ENCODE measurements at places on chromosomes 16 and 17.

DNA sequence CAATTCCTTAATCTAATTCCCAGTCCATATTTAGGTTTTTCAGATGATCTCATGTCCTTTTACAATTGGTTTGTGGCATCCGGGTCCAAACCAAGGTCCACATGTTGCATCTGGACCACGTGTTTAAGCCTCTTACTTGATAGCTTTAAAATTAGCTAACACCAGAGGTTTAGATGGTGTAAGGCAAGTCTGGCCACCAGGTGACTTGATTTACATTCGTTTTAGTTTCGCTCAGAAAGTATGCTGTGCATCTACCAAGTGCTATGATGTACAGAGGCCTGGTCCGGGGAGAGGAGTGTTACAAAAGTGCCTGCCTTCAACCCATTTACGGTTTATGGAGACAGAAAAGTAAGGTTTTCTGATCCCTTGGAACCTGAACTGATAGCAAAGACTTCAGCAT is 878 bp upstream of the DNAJA2 start:
- DNase-seq = peak; percentile 17

- no peak for DNase-seq
These were observed 244.1 kb upstream of the MAF start for GRCh38 chr16:79844603-79845002.

DNA sequence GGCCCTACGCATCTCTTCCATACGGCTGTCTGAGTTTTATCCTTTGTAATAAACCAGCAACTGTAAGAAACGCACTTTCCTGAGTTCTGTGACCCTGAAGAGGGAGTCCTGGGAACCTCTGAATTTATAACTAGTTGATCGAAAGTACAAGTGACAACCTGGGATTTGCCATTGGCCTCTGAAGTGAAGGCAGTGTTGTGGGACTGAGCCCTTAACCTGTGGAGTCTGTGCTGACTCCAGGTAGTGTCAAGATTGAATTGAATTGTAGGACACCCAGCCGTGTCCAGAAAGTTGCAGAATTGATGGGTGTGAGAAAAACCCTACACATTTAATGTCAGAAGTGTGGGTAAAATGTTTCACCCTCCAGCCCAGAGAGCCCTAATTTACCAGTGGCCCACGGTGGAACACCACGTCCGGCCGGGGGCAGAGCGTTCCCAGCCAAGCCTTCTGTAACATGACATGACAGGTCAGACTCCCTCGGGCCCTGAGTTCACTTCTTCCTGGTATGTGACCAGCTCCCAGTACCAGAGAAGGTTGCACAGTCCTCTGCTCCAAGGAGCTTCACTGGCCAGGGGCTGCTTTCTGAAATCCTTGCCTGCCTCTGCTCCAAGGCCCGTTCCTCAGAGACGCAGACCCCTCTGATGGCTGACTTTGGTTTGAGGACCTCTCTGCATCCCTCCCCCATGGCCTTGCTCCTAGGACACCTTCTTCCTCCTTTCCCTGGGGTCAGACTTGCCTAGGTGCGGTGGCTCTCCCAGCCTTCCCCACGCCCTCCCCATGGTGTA is 1.5 kb downstream of the GAA start:
- no peak for DNase-seq

DNA sequence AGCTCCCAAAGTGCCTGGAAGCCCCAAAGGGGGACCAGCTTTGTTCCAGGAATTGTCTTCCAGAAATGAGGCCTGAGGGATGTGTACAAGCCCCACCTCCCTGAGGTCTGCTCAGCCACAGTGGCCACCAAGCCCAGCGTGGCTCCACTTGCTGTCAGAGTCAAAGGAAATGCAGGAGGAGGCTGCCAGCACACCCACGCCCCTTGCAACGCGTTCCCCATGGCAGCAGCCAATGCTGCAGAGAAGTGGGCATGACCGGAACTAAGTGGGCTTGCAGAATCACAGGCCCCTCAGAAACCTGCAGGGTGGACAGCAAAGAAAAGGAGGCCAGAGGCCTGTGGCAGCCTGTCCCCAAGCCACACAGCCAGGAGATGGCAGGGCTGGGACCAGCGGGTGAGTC is 320.8 kb downstream of the FOXL1 start:
- no peak for DNase-seq

- no peak for DNase-seq
These were observed 54.0 kb downstream of the MRM3 start for GRCh38 chr17:836151-836550.

GRCh38 chr17:67211742-67212141 is 33.3 kb downstream of the HELZ start:
- DNase-seq = no peak

GRCh38 chr17:81303385-81303784 is 8.3 kb upstream of the SLC38A10 start:
- no peak for DNase-seq

DNA sequence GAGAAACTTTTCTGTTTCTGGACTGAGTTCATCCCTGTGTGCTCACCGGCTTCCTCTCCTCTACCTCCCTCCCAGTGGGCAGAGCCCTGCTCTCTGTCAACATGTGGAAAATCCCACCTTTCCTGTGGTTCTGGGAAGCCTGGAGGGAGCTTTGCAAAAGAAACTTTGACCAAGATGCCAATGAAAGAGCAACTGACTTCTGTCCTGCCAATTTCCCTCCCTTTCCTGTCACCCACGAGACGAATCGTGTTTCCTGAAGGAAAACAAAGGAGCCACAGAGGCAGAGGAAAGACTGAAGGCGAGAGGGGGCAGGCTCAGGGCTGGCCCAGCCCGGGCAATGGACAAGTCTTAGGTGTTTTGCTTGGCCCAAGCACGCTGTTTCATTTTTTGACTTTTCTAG is 82.8 kb downstream of the PLCG2 start:
- DNase-seq = no peak

DNA sequence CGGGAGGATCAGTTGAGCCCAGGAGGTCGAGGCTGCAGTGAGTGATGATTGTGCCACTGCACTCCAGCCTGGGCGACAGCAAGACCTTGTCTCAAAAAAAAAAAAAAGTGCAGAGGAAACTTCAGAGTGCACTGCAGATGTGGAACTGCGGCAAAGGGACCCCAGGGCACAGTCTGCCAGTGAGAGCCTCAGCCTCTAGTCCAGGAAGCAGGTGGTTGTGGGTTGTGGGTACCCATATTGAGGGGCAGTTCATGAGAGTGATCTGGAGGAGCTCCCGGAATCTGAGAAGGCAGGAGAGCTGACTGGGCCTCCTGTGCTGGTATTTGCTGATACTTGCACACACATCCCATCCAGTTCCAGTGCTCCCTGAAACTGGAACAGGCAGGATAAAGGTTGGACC is 13.1 kb downstream of the FOXN1 start:
- DNase-seq = no peak

GRCh38 chr17:71511266-71511995 is 609.4 kb upstream of the SOX9 start:
- no peak for DNase-seq

GRCh38 chr16:50478773-50479149 is 69.4 kb upstream of the NKD1 start:
- DNase-seq = no peak

DNA sequence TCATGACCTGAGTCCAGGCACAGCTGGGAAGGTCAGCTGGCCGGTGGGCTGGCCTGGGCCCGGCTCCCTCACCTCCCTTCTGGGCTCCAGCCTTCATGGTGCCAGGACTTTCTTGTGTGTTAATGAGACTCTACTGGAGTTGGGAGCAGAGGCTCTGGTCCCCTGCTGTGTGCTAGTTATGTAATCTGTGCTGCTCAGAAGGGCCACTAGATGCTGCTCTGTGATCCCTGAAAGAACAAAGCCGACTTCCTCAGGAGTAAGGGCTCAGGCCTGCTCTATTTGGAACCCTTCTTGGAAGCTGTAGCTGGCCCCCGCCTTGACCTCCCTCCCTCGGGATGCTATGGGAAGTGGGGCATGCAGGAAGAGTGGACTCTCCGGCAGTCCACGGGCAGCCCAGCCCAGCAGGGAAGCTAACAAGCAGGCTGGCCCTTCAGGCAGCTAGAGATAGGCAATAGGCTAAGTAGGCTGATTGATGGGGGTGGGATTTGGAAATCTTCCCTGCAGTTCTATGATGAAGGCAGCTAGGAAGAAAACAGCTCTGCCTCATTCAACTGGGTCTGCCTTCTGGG is 3.3 kb upstream of the CDK5R1 start:
- DNase-seq = peak; percentile 32

DNA sequence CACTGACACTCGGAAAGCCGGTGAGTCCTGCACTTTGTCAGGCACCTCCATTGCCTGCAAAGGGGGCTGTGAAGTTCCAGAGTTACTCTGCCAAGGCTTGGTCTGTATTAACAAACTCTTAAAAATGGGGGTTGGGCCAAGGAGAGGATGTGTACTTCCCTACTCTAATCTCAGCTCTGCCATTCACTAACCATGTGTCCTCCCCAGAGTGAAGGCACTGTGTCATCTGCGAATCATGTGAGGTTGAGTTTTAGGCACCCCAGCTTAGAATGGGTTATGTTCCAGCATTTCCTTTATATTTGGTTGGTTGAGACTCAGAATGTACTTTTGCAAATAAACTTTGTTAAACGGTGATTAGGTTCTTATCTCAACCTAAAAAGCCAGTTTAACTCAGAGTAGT is 24.9 kb downstream of the ERCC4 start:
- no peak for DNase-seq

- DNase-seq = peak; percentile 49
These were observed 22.7 kb downstream of the PEMT start for GRCh38 chr17:17568772-17569195.

- no peak for DNase-seq
These were observed 48.6 kb upstream of the XYLT1 start for GRCh38 chr16:17519101-17519955.

GRCh38 chr16:87692176-87692575 is 73.6 kb downstream of the KLHDC4 start:
- DNase-seq = no peak

GRCh38 chr17:82113941-82114340 is 15.9 kb upstream of the FASN start:
- DNase-seq = no peak

- DNase-seq = no peak
These were observed 163.8 kb upstream of the TBX2 start for GRCh38 chr17:61235827-61236197.

DNA sequence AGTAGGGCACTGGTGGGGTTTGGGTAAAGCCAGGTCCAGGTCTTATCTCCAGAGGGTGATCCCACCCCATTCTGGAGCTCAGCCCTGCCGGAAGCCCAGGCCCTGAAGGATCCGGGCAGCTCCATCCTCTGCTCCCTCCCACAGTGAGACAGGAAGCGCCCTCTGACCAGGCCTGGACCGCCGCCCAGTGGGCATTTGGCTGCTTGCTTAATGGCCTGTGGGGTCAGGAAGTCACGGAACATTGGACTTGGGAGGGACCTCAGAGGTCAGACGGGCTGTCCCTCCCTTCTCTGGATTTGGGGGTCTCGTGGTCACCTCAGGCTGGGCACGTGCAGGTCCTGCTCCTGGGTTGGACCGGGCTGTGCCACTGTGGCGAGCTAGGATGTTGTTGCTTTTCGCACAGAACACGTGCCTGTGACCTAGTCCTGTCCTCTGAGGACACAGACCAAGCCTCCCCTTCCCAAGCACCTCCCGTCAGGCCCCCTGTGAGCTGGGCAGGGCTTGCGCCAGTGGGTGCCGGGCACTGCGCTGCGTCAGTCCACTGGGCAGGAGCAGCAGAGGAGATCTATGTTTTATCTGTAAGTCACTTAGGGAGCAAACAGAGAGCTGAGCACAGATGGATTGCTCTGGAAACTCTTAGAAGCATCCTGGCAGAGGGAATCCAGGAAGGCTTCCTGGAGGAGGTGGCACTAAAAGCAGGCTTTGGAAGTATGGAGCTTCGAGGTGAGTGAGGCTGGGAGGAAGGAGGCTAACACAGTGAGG is 49.4 kb upstream of the GSE1 start:
- no peak for DNase-seq

DNA sequence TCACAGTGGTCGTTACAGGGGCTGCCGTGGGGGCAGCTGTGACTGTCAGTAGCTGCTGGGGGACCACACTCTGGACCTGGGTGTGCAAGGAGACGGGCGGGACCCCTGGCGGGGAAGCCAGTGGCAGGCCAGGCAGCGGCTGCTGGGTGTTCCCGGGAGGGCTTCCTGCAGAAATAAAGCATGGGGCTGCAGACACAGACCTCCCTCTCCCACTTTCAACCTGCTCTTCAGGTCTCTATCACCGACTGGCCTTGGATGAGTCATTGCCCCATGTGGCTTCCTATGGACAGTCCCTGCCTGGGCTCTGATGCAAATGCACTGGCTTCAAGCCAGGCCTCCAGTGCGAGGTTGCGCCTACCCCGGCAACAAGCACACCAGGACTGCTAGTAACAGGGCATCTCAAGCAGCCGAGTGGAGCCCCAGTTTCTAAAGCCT is 17.2 kb downstream of the SREBF1 start:
- peak; percentile 69 for DNase-seq

- no peak for DNase-seq
These were observed 534 bp downstream of the ARL2BP start for GRCh38 chr16:57245472-57246113.

GRCh38 chr16:81515721-81516120 is 71.1 kb downstream of the CMIP start:
- DNase-seq = no peak

DNA sequence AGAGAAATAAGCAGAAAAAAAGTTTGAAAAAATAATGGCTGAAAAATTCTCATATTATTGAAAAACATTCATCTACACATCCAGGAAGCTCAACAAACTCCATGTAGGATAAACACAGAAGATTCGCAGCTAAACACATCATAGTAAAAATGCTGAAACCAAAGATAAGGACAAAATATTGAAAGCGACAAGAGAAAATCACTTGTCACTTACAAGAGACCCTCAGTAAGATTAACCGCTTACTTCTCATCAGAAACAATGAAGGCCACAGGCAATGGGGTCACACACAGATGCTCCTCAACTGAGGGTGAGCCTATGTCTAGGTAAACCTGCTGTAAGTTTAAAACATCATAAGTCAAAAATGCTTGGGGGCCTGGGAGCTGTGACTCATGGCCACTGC is 38.1 kb upstream of the METRNL start:
- DNase-seq = no peak

- DNase-seq = no peak
These were observed 6.1 kb downstream of the PYCARD start for GRCh38 chr16:31196324-31197088.

GRCh38 chr16:64532117-64532516 is 589.7 kb downstream of the CDH11 start:
- no peak for DNase-seq
